NCI-H1417 treated with DMSO at 0.1 percent for 48 hours (cell line): ENCODE measurements at places on chromosomes 2 and 18.

DNA sequence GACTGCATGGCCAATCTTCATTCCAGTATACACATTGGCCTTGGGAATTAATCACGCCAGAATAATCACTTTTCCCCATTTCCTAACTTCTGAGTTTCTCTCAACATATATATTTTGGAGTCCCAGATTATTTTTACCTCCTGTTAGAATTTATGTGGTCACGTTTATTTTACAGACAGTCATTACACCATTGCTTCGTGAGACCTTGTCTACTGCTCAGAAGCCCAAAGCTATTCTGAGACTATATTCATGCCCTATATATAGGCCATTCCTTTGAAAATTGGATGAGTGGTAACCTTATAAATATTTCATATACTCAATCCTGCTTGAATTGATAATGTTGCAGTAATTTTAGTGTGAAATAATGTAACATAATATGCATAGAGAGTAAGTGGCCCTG is 610.0 kb upstream of the CDH2 start:
- no peak for DNase-seq

GRCh38 chr2:6977113-6977741 is 60.0 kb downstream of the RNF144A start:
- no peak for DNase-seq

DNA sequence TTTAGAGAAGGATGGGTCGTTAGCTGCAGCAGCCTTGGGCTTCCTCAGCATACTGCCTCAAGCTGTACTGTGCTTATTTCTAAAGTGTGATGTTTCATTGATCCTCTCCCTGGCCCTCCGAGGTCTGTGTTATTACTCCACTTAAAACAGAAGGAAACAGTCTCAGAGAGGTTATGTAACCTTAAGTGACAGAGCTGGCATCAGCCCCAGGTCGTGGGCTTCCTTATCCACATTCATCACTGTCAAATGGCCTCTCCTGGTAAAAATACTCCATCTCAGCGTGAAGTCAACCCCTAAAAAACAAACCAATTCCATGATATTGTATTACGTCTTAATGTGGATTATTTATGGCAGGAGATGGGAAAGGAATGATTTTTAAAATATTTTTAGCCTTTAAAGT is 153.3 kb upstream of the NOSTRIN start:
- no peak for DNase-seq

- no peak for DNase-seq
Measured at GRCh38 chr2:165008730-165009315, 53.5 kb upstream of the SLC38A11 start.

- no peak for DNase-seq
Measured at GRCh38 chr18:58592223-58593214, 36.4 kb downstream of the ALPK2 start.

- no peak for DNase-seq
Measured at GRCh38 chr18:26656431-26656943, 108.1 kb upstream of the KCTD1 start.

GRCh38 chr18:48139431-48140347 is 209.2 kb upstream of the SMAD2 start:
- peak; percentile 82 for DNase-seq

- DNase-seq, result peak; percentile 22
Measured at GRCh38 chr2:202494300-202495229, 118.4 kb downstream of the BMPR2 start.

DNA sequence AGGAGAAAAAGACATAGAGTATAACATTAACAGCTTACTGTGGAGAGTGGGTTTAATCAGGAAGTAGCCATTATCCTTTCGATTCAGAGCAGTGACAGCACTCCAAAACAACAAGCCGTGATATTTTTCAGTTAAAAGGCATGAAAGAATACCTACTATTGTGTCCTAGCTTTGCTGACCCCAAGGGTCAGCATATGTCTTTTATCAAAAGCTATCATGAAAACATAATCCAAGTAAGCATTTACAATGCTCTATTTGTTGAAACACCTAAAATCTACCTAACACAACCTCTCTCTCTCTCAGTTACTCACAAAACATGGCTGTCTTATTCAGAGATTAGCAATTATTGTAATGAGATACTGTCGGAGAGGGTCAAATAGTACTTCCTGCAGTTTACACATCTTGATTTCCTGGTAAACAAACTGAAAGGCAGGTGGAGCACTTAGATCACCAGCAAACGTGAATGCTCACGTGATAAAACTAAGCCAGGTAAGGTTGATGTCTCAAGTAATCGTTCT is 100.0 kb downstream of the BAZ2B start:
- peak; percentile 19 for DNase-seq

- no peak for DNase-seq
Measured at GRCh38 chr2:13110825-13111224, 394.1 kb downstream of the TRIB2 start.

DNA sequence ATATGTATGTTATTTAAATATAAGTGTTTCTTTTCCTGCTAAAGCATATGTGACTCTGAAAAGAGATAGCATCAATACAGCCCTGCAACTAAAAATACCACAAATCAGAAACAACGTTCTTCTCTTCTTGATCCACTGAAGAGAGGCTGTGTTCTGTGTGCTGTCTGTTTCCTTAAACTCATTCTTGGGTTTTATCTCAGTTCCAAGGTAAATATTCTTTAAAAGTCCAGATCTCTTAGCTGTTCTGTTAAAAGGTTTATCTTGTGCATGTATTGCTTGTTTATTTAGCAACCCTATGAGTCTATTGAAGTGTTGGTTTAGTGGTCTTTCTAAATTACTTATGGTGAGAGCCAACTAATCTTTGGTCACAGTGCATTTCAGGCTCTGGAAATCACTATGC is 173.3 kb upstream of the NT5C1B start:
- DNase-seq, result no peak

DNA sequence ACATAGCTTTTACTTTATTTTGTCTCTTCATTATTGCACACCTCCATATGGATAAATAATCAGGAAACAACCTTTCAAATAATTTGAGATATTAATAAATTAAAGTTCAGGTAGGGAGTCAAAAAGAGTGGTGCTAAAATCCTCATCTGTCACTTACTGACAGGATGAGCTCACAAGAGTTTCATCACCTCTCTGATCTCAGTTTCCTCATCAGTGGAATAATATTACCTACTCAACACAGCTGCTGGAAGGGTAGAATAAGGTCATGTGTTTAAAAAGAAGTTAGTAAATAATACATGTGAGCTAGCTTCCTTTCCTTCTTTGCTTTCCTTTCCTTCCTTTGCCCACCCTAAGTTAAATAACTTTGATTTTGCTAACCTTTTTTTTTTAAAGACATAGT is 61.9 kb downstream of the RDH14 start:
- DNase-seq, result no peak

GRCh38 chr2:53933329-53933728 is 37.5 kb downstream of the PSME4 start:
- DNase-seq, result no peak

DNA sequence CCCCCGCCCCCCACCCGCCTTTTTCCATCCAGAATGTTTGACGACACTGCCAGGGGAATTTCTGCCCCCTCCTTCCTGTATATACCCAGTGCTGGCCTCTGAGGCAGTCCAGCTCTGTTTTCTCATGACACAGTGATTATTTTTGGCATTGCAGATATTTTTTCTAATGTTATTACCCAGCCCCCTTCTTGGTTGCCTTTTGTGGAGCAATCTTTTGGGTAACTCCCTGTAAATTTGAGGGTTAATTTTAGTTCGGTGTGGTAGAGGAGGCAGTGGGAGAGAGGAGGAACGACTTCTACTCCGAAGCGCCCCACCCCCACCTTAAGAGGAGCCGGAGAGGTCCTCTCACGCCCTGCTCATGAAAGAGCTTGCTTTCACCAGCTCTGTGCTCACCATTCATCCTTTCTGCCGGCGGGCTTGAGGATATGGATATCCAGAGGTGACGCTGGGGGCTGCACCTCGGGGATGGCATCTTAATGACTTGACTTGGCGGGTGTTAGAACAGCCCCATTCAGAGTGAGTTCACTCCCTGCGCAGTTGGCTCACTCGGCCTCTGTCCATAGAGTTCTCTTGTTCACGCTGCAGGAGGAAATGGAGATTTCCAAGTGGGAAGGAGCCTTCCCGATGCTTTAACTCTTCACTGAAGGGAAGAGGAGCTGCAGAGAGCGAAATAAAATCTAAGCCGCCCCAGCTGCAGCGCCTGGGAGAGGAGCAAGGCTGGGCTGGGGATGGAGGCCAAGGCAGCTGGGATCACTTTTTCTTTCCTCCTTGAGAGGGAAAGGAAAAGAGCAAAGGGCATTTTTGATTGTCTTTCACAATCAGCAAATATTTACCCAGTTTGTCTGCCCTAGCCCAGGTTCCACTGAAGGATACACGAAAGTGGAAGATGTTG is 38.4 kb downstream of the EPAS1 start:
- no peak for DNase-seq

GRCh38 chr18:59990121-59990823 is 90.5 kb downstream of the PMAIP1 start:
- DNase-seq, result no peak

DNA sequence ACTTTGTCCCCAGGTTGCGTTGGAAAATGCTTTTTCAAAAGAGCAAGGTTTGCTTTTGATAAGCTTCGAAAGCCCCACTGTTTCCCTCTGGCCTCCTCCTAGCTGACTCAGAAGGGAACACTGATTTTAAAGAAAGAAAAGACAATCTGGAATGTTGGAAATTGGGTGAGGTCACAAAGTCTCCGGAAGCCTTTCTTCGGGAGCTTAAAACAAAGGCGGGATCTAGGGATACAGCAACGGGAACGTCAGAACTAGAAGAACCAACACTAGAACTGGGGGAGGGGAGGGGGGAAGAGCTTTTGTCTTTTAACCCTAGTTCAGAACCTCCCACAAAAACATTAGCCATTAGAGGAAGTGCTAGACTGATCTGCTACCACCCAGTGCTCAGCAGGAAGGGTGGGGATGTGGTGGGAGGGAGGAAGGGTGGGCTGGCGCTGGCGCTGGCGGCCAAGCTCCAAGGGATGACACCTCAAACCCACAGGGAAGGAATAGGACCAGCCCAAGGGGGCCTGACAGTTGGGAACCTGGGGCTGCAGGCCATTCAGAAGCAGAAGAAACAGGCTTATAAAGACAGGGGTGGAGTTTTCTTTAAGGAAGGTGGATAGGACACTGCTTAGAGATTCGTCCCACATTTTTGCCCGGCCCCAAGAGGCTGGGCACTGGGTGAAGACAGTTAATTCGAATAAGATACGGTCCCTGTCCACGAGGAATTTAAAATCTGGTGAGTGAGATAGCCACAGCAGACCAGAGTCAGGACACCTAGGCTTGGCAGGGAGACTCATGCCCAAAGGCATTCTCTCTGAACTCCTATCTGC is 1.7 kb downstream of the TMSB10 start:
- no peak for DNase-seq

DNA sequence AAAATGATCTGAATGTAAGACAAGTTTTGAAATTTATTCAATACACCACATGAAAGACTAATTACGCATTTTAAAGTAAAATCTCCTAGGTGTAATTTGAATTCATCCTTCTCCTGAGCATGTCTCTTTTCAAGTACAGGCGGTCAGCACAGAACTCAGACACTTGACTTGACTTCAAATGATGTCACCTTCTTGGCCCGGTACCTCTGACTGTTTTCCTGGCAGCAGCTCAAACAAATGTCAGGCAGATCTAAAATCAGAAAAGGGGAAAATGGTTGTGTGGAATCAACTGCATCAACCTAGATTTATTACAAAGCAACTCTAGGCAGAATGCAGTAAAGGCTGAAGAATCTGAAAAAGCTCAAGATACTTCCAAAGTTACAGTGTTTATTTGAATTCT is 11.4 kb upstream of the PROKR1 start:
- no peak for DNase-seq

DNA sequence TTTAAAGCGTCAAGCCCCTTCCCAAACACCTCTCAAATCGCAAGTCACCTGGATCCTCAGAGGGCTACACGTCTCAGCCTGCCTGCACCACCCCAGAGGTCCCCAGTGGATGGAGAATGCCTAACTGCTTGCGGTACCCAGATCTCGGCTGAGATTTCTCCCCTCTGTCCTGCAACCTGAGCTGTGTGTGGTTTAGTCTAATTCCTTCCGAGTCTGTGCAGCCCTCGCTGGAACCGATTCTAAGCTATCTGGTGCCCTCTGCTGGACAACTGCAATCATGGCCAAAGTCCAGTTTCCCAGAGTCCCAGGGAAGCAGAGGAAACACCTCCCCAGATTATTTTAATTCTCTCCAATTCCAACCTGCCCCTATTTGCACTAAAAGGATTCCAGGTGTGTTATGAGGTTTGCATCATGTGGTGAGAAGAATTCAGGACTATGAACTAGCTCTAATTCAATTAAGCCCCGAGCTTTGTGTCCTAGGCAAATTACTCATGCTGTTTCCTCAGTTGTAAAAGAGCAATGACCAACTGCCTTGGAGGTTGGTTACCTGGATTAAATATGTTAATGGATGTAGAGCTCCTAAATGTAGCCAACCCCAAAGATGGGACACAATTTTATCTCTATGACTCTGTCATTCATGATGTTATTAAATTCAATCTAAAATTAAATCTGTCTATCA is 276.1 kb upstream of the NCKAP5 start:
- DNase-seq, result no peak

GRCh38 chr2:44107086-44107740 is 61.5 kb upstream of the PPM1B start:
- DNase-seq, result no peak

GRCh38 chr2:69827796-69828540 is 1.5 kb upstream of the GMCL1 start:
- no peak for DNase-seq

DNA sequence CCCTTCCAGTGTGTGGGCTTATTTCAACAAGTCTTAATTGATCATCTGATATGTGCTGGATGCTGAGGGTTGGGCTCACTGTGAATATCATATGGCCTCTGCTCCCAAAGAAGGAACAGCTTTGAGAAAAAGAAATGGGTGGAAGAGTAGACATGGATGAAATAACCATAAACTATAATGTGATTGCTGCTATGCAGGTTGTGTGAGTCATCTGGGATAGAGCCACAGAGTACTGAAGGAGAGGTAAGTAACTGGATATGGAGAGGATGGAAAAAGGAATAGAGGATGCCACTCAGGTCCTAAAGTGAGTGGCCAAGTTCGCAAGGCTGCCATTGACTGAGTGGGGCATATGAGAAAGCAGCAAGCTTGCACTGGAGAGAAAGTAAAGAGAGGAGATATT is 8.7 kb upstream of the DSG2 start:
- DNase-seq, result no peak

- DNase-seq, result no peak
Measured at GRCh38 chr2:18721038-18721922, 131.9 kb upstream of the NT5C1B start.

DNA sequence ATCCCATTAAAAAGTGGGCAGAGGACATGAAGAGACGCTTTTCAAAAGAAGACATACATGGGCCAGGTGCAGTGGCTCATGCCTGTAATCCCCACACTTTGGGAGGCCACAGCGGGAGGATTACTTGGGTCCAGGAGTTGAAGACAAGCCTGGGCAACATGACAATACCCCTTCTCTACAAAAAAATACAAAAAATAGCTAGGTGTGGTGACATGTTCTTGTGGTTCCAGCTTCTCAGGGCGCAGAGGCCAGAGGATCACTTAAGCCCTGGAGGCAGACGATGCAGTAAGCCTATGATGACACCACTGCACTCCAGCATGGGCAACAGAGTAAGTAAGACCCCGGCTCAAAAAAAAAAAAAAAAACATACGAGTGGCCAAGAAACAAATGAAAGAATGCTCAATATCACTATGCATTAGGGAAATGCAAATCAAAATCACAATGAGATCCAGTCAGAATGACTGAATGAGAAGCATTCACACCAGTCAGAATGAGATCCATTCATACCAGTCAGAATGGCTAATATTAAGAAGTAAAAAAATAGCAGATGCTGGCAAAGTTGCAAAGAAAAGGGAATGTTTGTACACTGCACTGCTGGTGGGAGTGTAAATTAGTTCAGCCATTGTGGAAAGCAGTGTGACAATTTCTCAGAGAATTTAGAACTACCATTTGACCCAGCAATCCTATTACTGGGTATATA is 550.2 kb upstream of the SLC39A10 start:
- DNase-seq, result no peak
